ENCODE measurements at places on chromosomes 5 and 9.

- no peak for DNase-seq
These were observed 128.7 kb downstream of the C5orf15 start for GRCh38 chr5:133839721-133840120.

- DNase-seq: no peak
These were observed 80.8 kb upstream of the OSMR start for GRCh38 chr5:38764937-38765391.

DNA sequence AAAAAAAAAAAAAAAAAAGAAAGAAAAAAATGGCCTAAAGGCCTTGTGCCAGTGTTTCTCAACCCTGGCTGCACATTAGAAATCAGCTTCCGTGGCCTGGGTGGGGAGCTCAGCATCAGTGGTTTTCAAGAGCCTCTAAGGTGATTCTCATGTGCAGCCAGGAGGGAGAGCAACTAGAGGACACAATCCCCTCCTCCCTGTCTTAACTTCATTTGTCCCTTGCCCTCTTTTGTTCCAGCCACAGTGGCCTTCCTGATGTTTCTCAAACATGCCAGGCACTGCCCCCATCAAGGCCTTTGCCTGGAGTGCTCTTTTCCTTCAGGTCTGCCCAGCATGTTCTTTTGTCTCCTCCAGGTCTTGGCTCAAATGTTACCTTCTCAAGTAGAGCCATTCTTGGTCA, 42.4 kb downstream of the HOMER1 start:
- no peak for DNase-seq

- DNase-seq: no peak
These were observed 715.2 kb upstream of the ZNF608 start for GRCh38 chr5:125461641-125462072.

GRCh38 chr5:143923634-143924266, 111.8 kb downstream of the HMHB1 start:
- no peak for DNase-seq

Measured in NT2/D1 (cell line).